ENCODE measurements at places on chromosomes 11 and 22.

DNA sequence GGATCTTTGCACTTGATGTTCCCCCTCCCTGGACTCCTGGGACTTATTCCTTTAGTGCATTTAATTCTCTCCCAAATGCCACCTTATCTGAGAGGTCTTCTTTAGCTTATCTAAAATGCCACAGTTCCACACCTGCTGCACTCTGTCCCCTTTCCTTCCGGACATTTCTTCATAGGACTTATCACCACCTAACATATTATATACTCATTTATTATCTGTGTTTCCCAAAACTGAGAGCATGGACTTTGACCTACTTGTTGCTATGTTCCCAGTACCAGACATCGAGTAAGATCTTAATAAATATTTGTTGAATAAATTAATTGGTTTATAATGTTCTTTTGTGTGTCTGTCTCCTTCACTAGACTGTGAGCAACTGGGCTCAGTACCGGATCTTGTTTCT is 585.3 kb downstream of the INSC start:
- no peaks in the 10 kb centered on the region for H3K4me1 ChIP-seq
- H3K36me3 ChIP-seq = no peaks in the 10 kb centered on the region
- H3K4me3 ChIP-seq = no peak overlapping the region
- no peak overlapping the region for H3K27ac ChIP-seq
- no peaks in the 10 kb centered on the region for H3K27me3 ChIP-seq
- no peak for DNase-seq

- H3K27ac ChIP-seq = no peak overlapping the region
- H3K4me3 ChIP-seq = no peak overlapping the region
- DNase-seq = no peak
- no peaks in the 10 kb centered on the region for H3K36me3 ChIP-seq
- peaks cover 2% of the 10 kb centered on the region for H3K4me1 ChIP-seq
- no peaks in the 10 kb centered on the region for H3K27me3 ChIP-seq
Observed at GRCh38 chr11:8709002-8709672, 26.5 kb downstream of the RPL27A start.

DNA sequence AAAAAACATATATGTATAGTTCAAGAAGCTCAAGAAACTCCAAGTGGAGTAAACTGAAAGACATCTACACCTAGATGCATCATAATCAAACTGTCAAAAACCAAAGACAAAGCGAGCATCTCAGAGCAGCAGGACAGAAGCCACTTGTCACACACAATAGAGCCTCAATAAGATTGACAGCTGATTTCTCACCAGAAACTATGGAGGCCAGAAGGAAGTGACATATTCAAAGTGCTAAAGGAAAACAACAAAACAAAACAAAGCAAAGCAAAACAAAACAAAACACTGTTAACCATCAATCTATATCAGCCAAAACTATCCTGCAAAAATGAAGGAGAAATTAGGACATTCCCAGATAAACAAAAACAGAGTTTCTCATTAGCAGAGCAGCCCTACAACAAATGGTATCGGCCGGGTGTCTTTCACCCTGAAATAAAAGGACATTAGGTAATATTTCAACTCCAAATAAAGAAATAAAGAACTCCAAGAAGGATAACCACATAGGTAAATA is 65.8 kb upstream of the SEPTIN5 start:
- H3K27ac ChIP-seq = no peak overlapping the region
- no peak for DNase-seq
- H3K36me3 ChIP-seq = peaks cover 3% of the 10 kb centered on the region
- H3K4me1 ChIP-seq = no peaks in the 10 kb centered on the region

- no peak overlapping the region for H3K4me3 ChIP-seq
- no peak for DNase-seq
- no peak overlapping the region for H3K27ac ChIP-seq
- H3K4me1 ChIP-seq = no peaks in the 10 kb centered on the region
- H3K36me3 ChIP-seq = no peaks in the 10 kb centered on the region
Observed at GRCh38 chr22:28111501-28112189, 192.6 kb upstream of the PITPNB start.

All from activated CD4-positive, alpha-beta T cell treated with anti-CD3 and anti-CD28 coated beads, Interleukin-2, amount 10 ng/mL, durations not matched to agents 24 days and 14 days (primary cell).